ENCODE measurements at places on chromosomes 2 and 18.
A peak's percentile ranks its signal among the peaks of the same experiment; 100 is the strongest.

DNA sequence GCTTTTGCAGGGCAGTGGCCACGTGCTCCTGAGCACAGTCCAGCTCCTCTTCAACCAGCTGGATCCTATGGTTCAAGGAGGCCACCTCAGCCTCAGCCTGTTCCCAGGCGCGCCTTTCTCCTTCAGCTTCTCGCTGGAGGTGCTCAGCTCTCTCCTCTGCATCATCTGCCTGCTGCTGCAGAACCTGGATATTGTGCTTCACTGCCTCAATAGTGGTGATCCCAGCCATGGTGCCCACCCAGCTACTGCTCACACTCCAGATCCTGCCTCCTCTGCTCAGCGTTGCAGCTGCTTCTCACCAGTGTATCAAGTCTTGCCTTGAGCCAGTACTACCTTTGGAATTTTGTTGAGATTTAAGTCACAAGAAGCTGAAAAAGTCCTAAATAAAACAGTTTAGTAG is 67.9 kb downstream of the ASXL2 start:
- DNase-seq, result no peak

- DNase-seq, result no peak
Measured at GRCh38 chr18:24968238-24968775, 383.7 kb downstream of the ZNF521 start.

DNA sequence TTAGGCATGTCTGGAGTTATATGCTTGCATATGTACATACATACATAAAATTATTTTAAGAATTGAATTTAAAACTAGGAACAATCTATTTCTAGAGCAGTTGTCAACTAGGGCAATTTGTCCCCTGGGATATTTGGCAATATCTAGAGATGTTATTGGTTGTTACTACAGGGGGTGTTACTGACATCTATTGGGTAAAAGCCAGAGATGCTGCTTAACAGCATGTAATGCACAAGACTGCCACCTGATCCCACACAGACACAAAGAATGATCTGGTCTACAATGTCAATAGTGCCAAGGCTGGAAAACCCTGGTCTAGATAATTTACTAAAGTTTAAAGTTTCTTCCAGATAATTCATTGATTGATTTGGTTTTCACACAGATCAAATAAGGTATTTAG is 185.3 kb downstream of the NYAP2 start:
- DNase-seq, result no peak

- no peak for DNase-seq
Measured at GRCh38 chr2:71832388-71832787, 315.3 kb downstream of the CYP26B1 start.

- DNase-seq, result no peak
Measured at GRCh38 chr2:216217904-216218260, 108.7 kb downstream of the XRCC5 start.

DNA sequence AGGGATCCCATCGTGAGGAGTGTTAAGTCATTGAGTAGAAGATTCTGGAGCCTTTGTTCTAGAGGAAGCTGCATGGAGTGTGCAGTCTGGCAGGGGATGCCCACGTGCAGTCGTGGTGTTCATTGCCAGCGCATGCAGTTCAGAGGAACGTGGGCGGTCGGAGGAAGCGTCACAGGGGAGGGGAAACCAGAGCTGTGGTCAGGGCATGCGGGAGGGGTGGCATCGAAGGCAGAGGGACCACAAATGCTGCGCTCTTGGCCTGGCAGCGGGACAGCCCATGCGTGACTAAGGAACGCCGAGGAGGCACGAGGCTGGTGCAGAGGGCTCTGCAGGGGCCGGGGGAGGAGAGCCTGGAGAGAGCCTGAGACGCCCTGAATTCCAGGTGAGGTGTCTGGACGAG is 141.1 kb downstream of the KLHL29 start:
- DNase-seq, result no peak

GRCh38 chr2:8039732-8040131 is 642.1 kb upstream of the ID2 start:
- no peak for DNase-seq

- no peak for DNase-seq
Measured at GRCh38 chr2:38113051-38113450, 37.1 kb upstream of the CYP1B1 start.

DNA sequence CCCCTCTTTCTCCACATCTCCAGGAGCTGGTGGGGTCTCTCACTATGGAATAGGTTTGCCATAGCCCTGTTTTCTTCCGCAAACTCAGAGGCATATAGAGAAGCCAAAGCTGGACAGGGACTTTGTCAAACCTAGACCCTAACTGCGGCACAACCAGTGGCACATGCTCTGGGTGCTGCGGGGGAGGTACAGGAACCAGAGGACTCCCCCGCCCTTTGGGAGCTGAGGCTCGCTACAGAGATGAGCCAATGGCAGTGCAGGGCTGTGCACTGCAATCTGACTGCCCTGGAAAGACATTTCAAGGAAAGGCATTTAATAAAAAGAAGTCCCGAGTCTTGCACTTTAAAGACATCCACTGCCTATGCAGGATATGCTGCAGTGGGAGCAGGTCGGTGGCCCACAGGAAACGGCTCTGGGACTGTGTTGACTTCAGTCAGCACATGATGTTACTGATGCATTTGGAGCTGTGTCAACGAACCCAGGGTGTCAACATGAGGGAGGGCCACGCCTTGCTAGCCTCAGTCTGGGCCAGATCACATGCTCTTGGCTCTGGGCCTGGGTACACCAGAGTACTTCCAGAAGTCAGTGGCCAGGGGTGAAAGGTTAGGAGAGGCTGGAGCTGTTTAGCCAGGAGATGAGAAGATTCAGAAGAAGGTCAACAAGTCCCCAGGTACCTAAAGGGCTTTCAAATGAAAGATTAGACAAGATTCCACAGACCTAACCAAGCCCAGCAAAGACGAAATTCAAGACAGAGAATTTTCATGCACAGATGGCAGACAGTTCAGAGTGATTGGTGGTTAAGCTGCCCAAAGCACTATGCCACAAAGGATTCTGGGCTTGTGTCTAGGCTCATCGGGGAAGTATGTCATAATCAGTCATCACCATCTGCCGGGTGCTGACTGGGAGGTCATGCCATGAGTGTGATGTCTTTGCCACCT is 8.2 kb downstream of the SLC35F6 start:
- peak; percentile 85 for DNase-seq
